Endothelial cell of umbilical vein (primary cell): ENCODE measurements at places on chromosomes 4 and X.

- DNase-seq = no peak
These were observed 151.7 kb upstream of the MAOA start for GRCh38 chrX:43504394-43504793.

DNA sequence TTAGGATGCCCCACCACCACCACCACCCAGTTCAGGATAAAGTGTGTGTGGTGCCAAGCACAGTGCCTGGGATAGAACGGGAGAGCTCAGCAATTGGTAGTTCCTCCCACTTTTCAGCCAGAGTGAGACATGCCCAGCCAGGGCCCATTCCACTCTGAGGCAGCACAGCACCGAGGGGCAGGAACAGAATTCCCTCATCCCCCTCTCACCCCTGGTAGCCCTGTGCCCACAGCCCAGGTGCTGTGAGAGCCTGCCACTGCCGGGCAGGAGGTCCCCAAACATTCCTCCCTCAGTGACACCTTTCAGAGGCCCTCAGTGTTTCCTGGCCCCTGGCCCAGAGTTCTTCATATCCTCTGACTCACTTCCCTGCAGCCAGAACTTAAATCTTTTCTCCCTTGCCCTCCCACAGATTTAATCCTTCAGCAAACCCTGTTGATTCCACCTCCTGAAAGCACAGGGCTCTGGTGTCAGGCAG lies 8.1 kb downstream of the RIPPLY1 start:
- DNase-seq = peak; percentile 70

DNA sequence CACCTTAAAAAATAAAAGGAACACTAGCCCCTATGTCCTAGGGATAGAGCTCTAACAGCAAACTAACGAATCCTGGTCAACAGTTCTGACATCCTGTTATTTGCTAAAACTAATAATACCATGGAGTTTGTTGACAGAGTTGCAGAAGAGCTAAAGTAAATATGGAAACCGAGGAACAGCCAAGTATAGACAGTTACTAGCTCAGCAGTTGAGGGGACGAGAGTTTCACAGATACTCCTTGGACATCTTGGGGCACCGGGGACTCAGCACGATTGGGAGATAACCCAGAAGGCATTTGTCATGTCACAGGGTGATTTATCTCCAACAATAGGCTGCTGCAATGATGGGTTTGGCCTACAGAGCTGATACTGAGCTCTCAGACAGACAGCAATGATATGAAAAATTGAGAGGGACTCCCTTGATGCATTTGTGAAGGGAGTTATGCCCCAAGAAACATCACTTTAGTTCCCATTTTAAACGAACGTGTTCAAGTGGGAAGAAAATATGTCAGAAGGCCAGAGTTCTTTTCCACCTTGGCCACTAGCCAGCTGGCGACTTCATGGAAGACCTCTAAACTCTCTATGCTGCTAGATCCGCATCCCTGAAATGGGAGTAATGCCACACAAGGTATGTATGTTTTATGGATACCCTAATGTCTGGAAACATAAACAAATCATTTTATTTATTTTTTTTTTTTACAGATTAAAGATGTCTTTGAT lies 48.6 kb downstream of the TSC22D3 start:
- peak; percentile 44 for DNase-seq

- DNase-seq = no peak
These were observed 84.0 kb downstream of the ADAMTS3 start for GRCh38 chr4:72484981-72485380.

DNA sequence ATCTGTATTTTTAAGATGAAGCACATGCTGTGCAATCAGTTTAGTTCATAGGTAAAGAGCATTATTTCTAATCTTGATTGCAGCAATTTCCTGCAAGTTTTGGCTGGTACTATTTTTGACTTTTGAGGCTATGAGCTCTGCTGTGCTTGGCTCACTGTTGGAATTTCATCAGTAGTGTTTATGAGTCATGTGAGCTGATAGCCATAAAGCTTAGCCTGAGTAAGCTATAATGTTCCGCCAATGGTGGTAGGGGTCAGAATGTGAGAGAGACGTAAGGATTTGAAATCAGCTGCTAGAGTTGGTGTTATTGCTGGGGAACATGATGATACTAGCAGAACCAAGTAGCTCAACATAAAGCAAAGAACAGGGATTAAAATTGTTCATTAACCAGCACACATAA lies 590.9 kb upstream of the GNPDA2 start:
- DNase-seq = no peak

GRCh38 chr4:8296491-8296890 lies 26.9 kb downstream of the HTRA3 start:
- no peak for DNase-seq

DNA sequence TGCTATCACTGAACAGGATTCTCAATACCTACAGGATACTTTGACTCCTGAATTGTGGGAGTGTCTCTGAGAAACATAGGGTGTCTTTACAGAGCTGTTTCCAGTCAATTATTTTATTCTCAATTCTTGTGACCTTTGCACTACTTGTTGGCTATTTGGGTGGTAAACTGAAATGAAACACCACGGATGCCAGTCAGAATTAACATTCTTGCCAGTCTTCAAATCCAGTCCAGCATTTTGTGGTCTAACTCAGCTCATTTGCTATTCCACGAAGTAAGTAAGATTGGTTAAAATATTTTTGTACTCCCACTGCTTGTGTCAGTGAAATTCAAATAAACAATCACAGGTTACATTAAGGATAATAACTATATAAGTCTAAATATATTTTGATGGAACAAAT lies 197.9 kb downstream of the ANKRD50 start:
- no peak for DNase-seq

- DNase-seq = no peak
These were observed 92.4 kb upstream of the PJA1 start for GRCh38 chrX:69257499-69258127.

- peak; percentile 7 for DNase-seq
These were observed 28.5 kb upstream of the SMAD1 start for GRCh38 chr4:145453163-145453520.

GRCh38 chr4:139656614-139657486 lies 8.8 kb upstream of the MGST2 start:
- DNase-seq = peak; percentile 76

GRCh38 chrX:40064055-40064597 lies 33.6 kb downstream of the BCOR start:
- no peak for DNase-seq

- no peak for DNase-seq
These were observed 16.5 kb downstream of the RNF212 start for GRCh38 chr4:1096841-1097240.

GRCh38 chrX:134529481-134529880 lies 69.5 kb downstream of the HPRT1 start:
- no peak for DNase-seq

GRCh38 chr4:184416913-184417734 lies 57.2 kb downstream of the IRF2 start:
- DNase-seq = no peak

GRCh38 chrX:49884290-49884862 lies 5.1 kb downstream of the USP27X start:
- peak; percentile 47 for DNase-seq

DNA sequence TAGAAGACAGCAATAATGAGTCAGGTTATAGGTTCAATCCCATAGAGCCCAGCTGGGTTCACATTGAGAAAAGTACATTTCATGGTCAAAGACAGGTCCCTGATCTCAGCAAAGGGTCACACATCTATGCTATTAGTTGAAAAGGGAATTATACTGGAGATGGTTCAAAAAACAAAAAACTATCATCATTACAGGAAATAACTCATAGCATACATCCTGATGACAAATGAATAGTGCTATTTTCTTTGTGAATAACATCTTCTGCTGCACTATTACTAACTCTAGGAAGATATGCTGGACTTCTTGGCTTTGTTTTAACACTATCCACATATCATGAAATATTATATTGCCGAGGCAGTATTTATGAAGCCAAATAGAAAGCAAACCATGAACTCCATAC lies 202.5 kb upstream of the MAB21L2 start:
- peak; percentile 76 for DNase-seq

DNA sequence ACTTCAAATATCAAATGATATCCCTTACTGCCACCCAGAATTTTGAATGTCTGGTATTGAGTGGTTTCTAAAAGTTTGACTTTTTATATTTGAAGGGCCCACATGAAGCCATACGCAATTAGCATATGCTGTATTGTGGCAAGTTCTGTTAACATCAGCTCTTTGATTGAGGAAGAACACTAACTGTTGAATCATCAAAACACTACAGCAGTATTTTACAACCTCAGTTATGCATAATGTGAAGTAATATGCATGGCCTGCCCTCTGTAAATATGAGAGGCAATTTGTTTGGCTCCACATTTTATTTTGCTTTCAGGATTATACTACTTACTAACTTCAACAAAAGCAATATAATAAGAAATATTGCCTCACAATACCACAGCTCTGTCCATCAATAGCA lies 62.2 kb upstream of the DMD start:
- DNase-seq = no peak

GRCh38 chrX:39581411-39581810 lies 516.3 kb downstream of the BCOR start:
- DNase-seq = no peak

- no peak for DNase-seq
These were observed 7.0 kb downstream of the SFRP2 start for GRCh38 chr4:153781717-153782416.

- no peak for DNase-seq
These were observed 61.5 kb downstream of the AMOT start for GRCh38 chrX:112779139-112779538.

- DNase-seq = peak; percentile 84
These were observed 44.5 kb upstream of the TRIM2 start for GRCh38 chr4:153159728-153160221.

DNA sequence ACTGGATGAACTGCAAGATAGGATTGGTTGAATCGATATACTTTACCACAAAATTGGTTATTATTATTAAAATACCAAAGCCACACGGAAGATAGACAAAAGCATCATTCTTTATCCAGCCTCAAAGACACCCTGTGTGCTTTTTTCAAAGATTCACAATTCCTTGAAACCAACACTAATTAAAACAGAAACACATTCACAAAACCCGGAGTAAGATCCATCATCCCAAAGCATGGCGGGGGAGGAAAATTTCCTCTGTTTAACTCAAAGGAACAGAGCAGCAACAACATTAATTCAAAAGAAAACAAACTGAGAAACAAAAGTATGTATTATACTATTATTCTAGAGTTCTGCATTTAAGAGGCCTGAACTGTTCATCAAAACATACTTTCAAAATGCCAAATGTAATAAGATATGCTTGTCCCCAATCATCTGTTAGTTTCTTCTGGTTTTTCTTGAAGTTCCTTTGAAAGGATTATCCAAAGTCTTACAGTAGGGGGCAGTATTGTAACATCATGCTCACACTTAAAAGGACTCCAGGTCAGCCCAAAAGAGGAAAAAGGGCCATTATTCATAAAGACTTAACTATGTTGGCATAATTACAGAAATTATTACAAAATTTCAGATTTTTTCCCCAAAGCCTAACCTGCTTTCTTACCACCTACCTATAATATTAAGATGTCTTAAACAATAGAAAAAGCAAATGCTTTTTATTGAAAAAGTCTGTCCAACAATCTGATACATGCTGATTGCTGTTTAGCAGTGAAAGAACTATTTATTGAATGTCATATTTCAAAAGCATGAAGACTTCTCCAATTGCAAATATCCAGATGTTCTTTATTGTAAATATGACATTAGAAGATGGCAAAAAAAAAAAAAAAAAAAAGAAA lies 168.7 kb downstream of the SCFD2 start:
- DNase-seq = peak; percentile 84

DNA sequence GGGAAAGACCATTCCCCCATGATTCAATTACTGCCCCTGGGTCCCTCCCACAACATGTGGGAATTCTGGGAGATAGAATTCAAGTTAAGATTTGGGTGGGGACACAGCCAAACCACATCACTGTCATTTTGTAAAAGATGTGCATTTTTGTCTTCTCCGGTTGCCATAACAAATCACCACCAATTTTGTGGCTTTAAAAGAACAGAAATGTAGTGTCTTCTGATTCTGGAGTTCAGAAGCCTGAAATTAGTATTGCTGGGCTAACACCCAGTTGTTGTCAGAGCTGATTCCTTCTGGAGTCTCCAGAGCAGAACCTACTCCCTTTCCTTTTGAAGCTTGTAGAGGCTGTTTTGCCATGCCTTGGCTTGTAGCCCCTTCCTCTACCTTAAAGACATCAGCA lies 54.1 kb upstream of the DHRSX start:
- DNase-seq = no peak

- DNase-seq = no peak
These were observed 493.1 kb downstream of the MAGEE1 start for GRCh38 chrX:76920607-76921006.

GRCh38 chrX:114906984-114907510 lies 110.4 kb downstream of the IL13RA2 start:
- no peak for DNase-seq

DNA sequence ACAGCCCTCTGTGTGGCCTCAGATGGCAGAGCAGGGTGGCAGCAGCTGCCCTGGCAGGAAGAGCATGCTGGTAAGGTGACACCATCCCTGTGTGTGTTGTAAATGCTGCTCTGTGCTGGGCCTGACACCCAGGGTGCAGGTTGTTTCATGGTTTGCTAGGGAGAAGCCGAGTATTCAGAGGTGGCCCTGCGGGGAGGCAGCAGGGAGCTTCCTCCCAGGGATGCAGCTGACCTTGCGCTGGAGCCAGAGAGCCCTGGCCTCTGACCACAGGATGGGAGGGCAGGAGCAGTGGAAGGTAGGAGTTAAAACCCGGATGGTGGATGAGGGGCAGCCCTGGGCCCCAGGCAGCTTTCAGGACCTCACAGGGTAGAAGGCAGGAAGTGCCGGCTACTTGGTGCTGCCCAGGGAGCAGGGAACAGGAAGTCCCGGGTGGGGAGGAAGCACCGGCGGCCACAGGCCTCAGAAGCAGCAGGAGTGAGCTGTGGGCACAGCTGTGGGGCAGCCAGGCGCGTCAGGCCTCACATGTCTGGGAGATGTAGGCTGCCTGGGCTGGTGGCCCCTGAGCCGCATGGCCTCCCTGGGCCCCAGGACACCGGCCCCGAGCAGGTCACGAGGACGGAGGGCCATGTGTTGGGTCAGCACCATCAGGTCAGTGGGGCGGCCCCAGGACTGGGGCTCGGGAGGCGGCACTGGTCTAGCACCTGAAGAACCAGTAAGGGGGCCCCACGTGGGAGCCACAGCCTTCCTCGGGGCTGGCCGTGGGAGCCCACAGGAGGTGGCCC lies 19.1 kb downstream of the SH3BP2 start:
- peak; percentile 63 for DNase-seq

DNA sequence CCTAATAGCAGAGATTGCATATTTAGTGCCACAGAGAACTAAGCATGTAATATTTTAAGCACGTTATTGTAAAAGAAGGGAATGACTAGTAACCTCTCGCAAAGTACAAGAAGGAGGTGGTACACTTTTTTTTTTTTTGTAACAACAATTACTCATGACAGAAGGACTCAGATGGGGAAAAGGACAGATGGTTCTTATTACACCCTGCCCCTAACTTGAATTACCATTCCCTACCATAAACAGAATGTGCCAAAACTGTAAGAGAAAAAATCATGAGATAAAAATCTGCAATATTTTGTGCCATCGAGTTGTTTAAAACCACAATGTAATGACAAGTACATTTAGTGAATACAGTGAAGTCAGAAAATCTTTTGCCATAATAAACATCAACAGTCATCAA lies 33.0 kb upstream of the RAPGEF2 start:
- no peak for DNase-seq
